ENCODE measurements at places on chromosomes 12 and 14. TPM values are rescaled to one million over a fixed set of nuclear protein-coding genes. Genes with fewer than 3 reads are reported as not detected.

The LUM gene
- total RNA-seq, result 138 TPM

The CATSPERB gene
- 35.1 TPM for total RNA-seq

The LHX5 gene
- not detected for total RNA-seq

The MAP3K9 gene
- total RNA-seq, result 1.1 TPM

The CLEC4C gene
- total RNA-seq, result not detected

GRCh38 chr12:71312768-71313403, 126.7 kb upstream of the LGR5 start:
- no peak for DNase-seq
- H3K27ac ChIP-seq, result no peak overlapping the region
- H3K4me3 ChIP-seq, result no peak overlapping the region
- H3K36me3 ChIP-seq, result no peaks in the 10 kb centered on the region
- H3K27me3 ChIP-seq, result no peaks in the 10 kb centered on the region

- no peaks in the 10 kb centered on the region for H3K27me3 ChIP-seq
- no peak overlapping the region for H3K27ac ChIP-seq
- H3K36me3 ChIP-seq, result no peaks in the 10 kb centered on the region
Observed at GRCh38 chr12:119432949-119433348, 98.4 kb downstream of the CCDC60 start.

- peaks cover 99% of the 10 kb centered on the region for H3K4me1 ChIP-seq
- no peaks in the 10 kb centered on the region for H3K36me3 ChIP-seq
- no peak for DNase-seq
- H3K27ac ChIP-seq, result peak overlapping the region; percentile 97
- peak overlapping the region; percentile 57 for H3K4me3 ChIP-seq
Observed at GRCh38 chr14:73753124-73753886, 39.1 kb upstream of the PNMA1 start.

DNA sequence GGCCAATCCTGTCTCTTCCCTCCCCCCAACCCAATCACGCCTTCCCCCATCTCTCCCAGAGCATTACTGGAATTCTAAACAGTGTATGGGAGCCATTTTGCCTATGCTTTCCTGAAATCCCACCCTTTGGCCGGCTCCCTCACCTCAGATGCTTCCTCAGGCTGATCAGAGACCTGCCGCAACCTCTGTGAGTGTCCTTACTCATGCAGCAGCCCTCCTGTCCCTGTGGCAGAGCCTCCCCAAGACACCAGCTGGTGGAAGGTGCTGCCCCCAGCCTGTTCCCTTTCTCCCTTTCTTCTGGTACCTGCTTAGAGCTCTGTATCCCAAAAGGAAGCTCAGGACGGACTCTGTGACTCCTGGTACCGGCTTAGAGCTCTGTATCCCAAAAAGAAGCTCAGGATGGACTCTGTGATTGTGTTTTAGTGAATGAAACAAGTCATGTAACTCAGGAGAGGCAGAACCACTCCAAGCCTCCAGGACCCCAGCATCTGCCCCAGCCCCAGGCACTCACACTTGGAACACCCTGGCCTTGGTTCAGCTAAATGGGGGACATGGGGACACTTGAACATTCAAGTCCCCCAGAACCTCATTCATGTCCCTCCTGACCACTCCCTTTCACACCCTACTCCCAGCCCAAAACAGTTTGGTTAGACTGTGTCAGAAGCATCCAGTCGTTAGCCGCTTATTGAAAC, 29.3 kb upstream of the RIN3 start:
- no peak overlapping the region for H3K27ac ChIP-seq
- no peak overlapping the region for H3K4me3 ChIP-seq
- no peaks in the 10 kb centered on the region for H3K36me3 ChIP-seq
- no peaks in the 10 kb centered on the region for H3K27me3 ChIP-seq
- H3K4me1 ChIP-seq, result peaks cover 12% of the 10 kb centered on the region

- H3K36me3 ChIP-seq, result no peaks in the 10 kb centered on the region
- no peaks in the 10 kb centered on the region for H3K27me3 ChIP-seq
- H3K4me3 ChIP-seq, result no peak overlapping the region
- H3K27ac ChIP-seq, result no peak overlapping the region
Observed at GRCh38 chr12:20017802-20018201, 350.5 kb upstream of the PDE3A start.

DNA sequence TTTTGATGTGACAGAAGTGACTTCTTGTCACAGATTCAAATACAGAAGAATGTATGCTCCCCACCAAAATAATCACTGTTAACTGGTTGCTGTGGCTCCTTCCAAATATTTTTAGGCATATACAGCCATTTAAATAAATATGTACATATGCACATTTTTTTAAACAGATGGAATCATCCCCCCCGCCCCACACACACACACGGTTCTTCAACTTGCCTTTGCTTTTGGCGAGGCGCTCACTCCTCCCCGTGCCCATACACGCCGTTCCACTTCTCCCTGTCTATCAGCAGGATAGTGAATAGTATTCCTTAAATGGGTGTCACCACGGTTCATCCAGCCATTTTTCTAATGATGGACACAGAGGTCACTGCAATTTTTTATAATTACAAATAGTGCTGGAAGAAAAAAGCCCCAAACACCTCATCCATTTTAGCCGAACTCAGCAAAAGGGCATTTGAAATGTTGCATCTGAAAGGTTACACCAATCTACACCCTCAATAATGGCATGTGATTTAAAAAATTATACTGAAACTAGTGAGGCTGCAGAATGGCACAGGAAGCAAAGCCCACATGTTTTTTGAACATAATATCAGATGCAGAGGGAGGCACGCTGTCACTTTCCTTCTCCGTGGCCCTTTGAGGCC, 39.2 kb upstream of the MEG3 start:
- H3K4me1 ChIP-seq, result no peaks in the 10 kb centered on the region
- no peak overlapping the region for H3K4me3 ChIP-seq
- H3K27ac ChIP-seq, result no peak overlapping the region

DNA sequence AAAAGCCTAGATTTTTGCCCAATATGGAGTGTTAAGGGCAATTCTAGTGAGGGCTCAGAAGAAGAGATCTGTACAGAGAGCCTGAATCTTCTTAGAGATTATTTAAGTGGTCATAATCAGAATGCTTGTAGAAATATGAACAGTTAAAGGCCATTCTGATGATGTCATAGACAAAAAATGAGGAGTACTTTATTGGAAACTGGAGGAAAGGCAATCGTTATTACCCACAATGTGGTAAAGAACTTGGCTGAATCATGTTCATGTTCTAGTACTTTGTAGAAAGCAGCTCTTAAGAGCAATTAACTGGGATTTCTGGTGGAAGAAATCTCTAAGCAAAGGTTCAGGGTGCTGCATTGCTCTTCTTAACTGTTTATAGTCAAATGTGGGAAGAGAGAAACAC, 36.4 kb upstream of the SYT10 start:
- H3K36me3 ChIP-seq, result no peaks in the 10 kb centered on the region
- DNase-seq, result no peak
- no peaks in the 10 kb centered on the region for H3K27me3 ChIP-seq
- no peak overlapping the region for H3K27ac ChIP-seq

GRCh38 chr12:122021193-122021821, 377 bp upstream of the BCL7A start:
- H3K4me3 ChIP-seq, result peak overlapping the region; percentile 78
- peaks cover 11% of the 10 kb centered on the region for H3K4me1 ChIP-seq
- no peaks in the 10 kb centered on the region for H3K36me3 ChIP-seq
- H3K27ac ChIP-seq, result peak overlapping the region; percentile 63

- no peak for DNase-seq
- H3K36me3 ChIP-seq, result no peaks in the 10 kb centered on the region
- no peak overlapping the region for H3K27ac ChIP-seq
- no peaks in the 10 kb centered on the region for H3K27me3 ChIP-seq
- no peak overlapping the region for H3K4me3 ChIP-seq
Observed at GRCh38 chr14:70094631-70095030, 94.1 kb downstream of the SLC8A3 start.

- no peaks in the 10 kb centered on the region for H3K36me3 ChIP-seq
- no peak overlapping the region for H3K4me3 ChIP-seq
- H3K27me3 ChIP-seq, result no peaks in the 10 kb centered on the region
Observed at GRCh38 chr14:93549595-93549994, 118.9 kb downstream of the UNC79 start.
